MG63 (cell line): ENCODE measurements at places on chromosomes 11 and 22. TPM values are rescaled to one million over a fixed set of nuclear protein-coding genes. Genes with fewer than 3 reads are reported as not detected.

OR56A1 gene
- total RNA-seq = not detected in 2 replicates

DNA sequence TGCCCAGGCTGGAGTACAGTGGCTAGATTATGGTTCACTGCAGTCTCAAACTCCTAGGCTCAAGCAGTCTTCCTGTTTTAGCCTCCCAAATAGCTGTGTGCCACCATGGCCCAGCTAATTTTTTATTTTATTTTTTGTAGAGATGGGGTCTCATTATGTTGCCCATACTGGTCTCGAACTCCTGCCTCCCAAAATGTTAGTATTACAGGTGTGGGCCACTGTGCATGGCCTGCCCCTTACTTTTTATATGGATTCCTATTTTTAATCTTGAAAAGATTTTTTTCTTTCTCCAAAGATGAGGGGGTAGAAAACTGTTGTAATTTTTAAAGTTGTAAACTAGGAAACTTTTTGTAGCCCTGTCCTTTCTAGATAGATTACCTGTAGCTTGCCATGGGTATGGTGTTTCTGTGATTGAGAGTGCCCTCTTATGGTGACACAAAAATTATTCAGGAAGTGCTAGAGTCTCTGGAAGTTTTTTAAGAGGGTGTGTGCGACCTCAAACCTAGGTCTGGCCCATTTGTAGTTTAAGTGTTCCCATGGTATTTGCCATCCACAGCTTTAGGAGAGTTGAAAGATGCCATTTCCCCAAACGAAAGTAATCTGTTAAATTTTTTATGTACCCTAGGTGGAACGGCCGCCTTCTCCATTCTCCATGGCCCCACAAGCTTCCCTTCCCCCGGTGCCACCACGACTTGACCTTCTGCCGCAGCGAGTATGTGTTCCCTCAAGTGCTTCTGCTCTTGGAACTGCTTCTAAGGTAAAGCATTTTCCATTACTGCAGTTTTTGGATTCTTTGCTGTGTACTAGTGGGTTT is 32.4 kb downstream of the MCAM start:
- DNase-seq = no peak

KRTAP5-10 gene
- total RNA-seq = not detected in 2 replicates

PIWIL4 gene
- total RNA-seq = 0.20 TPM in 1 of 2 replicates, not detected in the other

GRCh38 chr11:79208126-79208525 is 232.7 kb downstream of the TENM4 start:
- DNase-seq = no peak

- DNase-seq = peak; percentile 37
These were observed 2.5 kb downstream of the ROBO3 start for GRCh38 chr11:124867700-124868099.

DNA sequence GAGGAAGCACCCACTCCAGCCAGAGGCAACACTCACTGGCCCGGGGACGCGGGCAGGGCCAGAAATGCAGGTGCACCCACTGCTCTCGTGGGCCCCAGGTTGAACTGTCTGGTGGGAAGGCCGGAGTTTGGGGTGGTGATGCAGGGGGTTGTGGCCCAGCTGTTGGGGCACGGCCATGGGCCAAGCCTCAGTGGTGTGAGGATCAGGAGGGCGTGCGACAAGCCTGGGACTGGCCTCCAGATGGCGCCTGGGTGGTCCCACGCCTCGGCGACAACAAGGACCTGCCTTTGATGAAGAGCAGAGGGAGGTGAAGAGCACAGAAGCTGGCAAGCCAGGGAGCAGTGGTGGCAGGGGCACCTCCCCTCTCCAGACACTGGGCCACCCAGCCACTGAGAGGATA is 240.8 kb downstream of the BRD1 start:
- no peak for DNase-seq

- DNase-seq = no peak
These were observed 6.4 kb upstream of the SEC14L4 start for GRCh38 chr22:30511911-30512310.

GRCh38 chr11:65109231-65110198 is 2.2 kb upstream of the TM7SF2 start:
- DNase-seq = no peak

DNA sequence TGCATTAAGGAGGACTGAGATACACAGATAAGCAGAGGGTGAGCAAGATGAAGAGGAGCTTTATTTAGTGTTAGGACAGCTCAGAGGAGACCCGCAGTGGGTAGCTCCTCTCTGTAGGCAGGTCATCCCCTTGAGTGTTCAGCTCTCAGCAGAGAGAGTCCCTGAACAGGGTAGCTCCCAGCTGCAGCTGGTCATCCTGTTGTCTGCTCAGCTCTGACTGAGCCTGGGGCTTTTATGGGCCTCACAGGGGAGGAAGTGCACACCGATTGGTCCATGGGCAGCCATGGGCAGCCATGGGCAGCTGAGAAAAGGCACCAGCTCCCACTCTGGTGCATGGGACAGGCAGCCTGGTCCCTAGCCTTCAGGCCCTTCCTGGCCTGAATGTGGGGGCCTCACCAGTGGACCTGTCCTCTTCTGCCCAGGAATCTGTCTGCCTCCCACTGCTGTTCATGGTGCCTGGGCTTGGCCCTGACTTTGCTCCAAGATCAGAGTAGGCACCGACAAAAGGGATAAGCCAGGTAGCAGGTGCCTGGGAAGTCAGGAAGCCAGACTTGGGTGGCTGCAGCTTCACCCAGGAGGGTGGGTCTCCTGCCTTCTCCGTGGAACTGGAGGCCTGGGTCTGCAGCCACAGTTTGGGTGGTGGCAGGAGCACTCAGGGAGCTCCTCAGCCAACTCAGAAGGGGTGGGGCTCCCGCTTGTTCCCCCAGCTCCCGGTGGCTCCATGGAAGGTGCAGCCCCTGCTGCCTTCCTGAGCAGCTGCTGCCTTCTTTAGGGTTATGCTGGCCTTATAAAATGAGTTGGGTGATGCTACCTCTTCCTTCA is 54.7 kb downstream of the MYEOV start:
- DNase-seq = no peak

TRIM49B gene
- not detected in 2 replicates for total RNA-seq

DNA sequence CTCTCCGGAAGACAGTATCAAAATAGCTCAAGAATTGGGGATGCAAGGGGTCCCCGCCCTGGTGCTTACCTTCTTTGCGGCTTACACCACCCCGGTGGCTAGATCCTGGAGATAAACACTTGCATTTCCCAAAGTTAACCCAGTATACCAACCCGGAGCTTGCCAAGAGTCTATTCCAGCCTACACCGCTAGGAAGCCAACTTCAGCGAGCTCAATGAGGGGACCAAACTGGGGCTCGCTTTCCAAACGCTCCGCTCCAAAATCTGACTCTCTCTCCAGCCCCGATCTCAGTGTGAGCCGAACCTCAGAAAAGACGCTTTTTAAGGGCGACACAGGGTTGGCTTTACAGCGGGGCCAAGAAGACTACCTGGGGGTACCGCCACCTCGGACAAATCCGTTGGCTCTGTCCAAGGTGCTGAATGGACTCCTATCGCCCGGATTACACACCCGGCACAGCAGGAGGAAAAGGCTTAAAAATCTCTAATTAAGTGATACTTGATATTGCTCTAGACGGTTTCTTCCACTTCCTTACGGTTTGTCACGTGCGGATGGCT is 20.1 kb upstream of the BDNF start:
- DNase-seq = no peak

ISX gene
- total RNA-seq = not detected in 2 replicates

FAM83F gene
- total RNA-seq = not detected in 2 replicates

GRCh38 chr11:41486424-41486823 is 27.0 kb upstream of the LRRC4C start:
- DNase-seq = peak; percentile 48

CHRNA10 gene
- 0.72 TPM in 1 of 2 replicates, not detected in the other for total RNA-seq

DNA sequence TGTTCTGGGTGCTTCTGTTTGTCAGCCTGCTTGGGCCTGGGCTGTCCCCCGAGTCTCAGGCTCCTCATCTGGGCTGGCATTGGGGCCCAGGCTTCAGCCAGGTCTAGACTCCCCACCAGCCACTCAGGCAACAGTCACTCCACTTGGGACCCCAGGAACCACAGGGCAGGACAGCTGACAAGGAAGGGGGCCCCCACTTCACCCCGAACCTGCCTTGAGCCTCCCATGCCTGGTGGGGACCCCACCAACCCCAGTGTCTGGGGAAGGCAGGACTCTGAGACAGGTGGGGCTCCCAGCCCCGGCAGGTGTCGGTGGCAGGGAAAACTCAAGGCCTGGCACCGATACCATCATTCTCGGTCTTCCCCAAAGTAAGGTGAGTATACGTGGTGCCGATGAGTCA is 11.7 kb upstream of the LTO1 start:
- DNase-seq = no peak

GRCh38 chr11:65435981-65436411 is 13.4 kb downstream of the NEAT1 start:
- no peak for DNase-seq

PRR33 gene
- not detected in 2 replicates for total RNA-seq

- DNase-seq = no peak
These were observed 335 bp upstream of the SEZ6L start for GRCh38 chr22:26168939-26169314.

DNA sequence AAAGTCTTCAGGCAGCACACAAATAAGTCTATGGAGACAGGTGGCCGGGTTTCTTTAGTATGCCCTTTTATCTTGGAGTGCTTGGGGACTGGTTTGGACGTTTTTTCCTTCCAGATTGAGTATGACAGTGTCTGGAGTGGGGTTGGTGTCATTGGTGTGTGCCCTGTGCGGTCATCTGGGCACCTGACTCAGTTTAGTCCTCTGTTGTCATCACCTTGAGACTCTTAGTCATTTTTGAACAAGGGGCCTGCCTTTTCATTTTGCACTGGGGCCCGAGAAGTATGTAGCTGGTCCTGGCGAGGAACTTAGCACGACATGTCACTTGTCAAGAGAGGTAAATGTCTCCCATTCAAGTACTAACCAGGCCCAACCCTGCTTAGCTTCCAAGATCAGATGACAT is 27.2 kb upstream of the MYO18B start:
- no peak for DNase-seq

DNA sequence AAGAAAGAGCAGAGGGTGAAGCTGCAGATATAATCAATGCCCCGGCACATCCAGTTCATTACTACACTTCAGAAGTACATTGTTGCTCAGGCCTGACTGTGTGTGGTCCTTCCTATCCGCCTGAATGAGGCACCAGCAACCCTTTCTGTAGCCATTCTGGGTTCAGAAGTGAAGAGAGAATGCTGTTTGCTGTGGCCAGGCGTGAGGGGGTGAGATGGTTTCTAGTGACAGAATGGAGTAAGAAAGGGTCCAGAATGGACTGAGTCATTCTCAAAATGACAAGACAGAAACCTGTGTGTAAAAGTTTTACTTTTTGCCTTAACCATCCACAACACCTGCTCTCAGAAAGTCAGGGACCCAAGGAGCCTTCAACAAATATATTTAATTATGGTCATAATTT is 334.8 kb downstream of the GUCY1A2 start:
- no peak for DNase-seq

SLC5A12 gene
- total RNA-seq = not detected in 2 replicates

DNA sequence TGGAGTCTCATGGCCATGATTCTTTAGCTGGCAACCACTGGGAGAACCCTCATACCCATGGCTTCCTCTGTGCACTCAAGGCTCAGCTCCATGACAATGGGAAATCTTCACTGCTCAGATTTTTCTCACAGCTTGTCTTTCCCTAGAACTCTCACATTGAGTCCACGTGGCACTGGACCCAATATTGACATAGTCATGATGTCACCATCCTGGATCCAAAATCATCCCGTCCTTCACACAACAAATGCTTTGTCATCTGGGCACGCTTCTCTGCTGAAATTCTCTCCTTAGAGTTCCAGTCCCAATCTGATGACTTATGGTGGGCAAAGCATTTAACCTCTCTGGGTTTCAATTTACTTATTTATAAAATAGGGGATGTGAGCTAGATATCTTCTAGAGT is 37.7 kb upstream of the CD44 start:
- peak; percentile 34 for DNase-seq

SHISA8 gene
- total RNA-seq = not detected in 2 replicates

ALX4 gene
- total RNA-seq = 0.16 TPM in 1 of 2 replicates, not detected in the other

GRCh38 chr22:17258788-17259148 is 39.5 kb upstream of the ADA2 start:
- DNase-seq = no peak

DNA sequence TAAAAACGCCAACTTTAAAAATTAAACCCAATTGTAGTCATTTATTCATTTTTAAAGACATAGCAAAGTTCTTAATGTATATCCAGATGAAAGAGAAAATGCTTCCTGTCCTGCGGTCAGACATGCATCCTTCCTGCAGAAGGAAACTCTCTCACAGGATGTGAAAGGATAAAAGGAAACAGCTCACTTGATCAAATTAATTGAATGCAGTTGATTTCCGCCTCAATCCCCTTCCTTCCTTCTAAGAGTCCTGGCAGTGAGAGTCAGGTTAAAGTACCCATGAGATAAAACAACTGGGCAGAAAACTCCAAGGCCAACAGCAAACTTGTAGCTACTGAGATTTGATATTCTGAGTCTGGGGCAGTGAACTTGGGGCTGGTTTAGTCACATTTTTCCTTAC is 38.5 kb downstream of the CWC15 start:
- no peak for DNase-seq

DNA sequence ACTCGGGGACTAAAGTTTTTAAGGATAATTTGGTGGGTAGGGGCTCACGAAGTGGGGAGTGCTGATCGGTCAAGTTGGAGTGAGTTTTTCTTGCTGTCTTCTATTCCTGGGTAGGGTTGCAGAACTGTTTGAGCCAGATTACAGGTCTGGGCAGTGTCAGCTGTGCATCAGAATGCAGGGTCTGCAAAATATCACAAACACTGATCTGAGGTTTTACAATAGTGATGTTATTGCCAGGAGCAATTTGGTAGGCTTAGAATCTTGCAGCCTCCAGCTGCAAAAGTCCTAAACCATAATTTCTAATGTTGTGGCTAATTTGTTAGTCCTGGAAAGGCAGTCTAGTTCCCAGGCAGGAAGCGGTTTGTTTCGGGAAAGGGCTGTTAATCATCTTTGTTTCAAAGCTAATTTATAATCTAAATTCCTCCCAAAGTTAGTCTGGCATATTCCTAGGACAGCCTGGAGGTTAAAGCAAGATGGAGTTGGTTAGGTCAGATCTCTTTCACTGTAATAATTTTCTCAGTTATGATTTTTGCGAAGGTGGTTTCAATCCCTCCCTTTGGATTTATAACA is 39.7 kb upstream of the CALCA start:
- DNase-seq = no peak

SLC29A2 gene
- not detected in 2 replicates for total RNA-seq

CEND1 gene
- total RNA-seq = not detected in 2 replicates

- no peak for DNase-seq
These were observed 46.6 kb upstream of the RCN1 start for GRCh38 chr11:32044158-32044863.

PLAAT5 gene
- total RNA-seq = not detected in 2 replicates

DNA sequence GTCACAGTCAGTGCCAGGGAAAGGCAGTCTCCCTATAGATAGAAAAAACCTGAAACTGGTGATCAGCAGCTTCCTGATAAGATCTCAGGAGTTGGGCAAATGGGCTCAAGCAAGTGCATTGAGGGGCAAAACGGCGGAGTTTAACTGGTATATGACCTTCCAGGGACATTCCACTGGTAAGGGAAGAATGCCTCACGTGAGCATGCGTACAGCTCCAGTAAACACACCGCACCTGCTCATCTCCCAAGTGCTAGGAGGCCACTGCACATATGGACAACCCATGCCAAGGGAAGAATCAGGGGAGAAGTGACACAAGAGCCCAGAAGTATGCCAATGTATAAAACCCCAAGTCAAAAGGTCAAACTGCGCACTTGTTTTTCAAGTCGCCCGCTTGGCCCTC is 11.6 kb downstream of the HEPHL1 start:
- no peak for DNase-seq

- DNase-seq = peak; percentile 29
These were observed 30.6 kb downstream of the PISD start for GRCh38 chr22:31631436-31631835.

ZNF214 gene
- total RNA-seq = 1.1 and 2.2 TPM in 2 replicates
